Heart left ventricle (tissue), 16 donors: ENCODE measurements at places on chromosomes 7 and 10.

DNA sequence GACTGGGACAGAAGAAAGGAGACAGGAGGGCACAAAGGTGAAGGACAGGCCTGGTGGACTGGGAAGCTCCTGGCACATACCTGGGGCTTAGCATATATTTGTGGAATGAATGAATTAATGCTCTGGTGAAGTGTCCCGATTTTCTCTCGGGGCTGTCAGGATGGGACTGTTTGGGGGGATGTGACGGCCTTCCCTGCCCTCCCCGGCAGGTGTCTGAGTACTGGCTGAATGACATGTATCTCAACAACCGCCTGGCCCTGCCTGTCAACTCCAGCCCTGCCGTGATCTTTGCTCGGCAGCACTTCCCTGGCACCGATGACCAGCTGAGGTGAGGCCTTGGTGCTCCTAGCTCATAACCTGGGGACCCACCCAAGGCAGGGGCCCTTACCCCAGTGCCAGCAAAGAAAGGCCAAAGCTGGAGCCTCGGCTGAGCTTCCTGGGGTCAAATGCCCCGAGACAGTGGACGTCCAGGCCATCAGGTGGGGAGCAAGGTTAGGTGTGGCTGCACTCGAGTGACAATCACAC, 6.5 kb downstream of the CHAT start:
- DNase-seq, result no peak

GRCh38 chr7:94392393-94392786, 2.3 kb upstream of the COL1A2 start:
- no peak for DNase-seq

- DNase-seq, result no peak
Measured at GRCh38 chr7:18125476-18125875, 97.8 kb upstream of the PRPS1L1 start.

GRCh38 chr10:101965075-101965765, 90.8 kb downstream of the ARMH3 start:
- DNase-seq, result no peak

- no peak for DNase-seq
Measured at GRCh38 chr10:3955955-3956617, 171.1 kb upstream of the KLF6 start.
